ENCODE measurements at places on chromosomes 7 and 10. TPM values are rescaled to one million over a fixed set of nuclear protein-coding genes. Genes with fewer than 3 reads are reported as not detected.

Gene FAS
- 14.9 TPM for total RNA-seq

Gene LRRC72
- total RNA-seq = not detected

Gene METTL27
- total RNA-seq = not detected

Gene SPDYE16
- total RNA-seq = not detected

Gene AKR1C2
- 133 TPM for total RNA-seq

Gene GNAT3
- total RNA-seq = not detected

Gene CCAR1
- 60.1 TPM for total RNA-seq

Gene NKX1-2
- 0.75 TPM for total RNA-seq

Gene C7orf33
- not detected for total RNA-seq

Gene SLC26A3
- not detected for total RNA-seq

Gene CFAP43
- total RNA-seq = not detected

Gene HERC4
- total RNA-seq = 47.5 TPM

Gene MINDY4
- total RNA-seq = 2.7 TPM

Gene PLXNA4
- total RNA-seq = 0.49 TPM

Gene OR9A2
- total RNA-seq = not detected

Gene CLRN3
- not detected for total RNA-seq

Gene MMS19
- 57.7 TPM for total RNA-seq

Gene NPSR1
- not detected for total RNA-seq

Gene DKK1
- total RNA-seq = 0.19 TPM

Gene SYT15B
- total RNA-seq = 4.9 TPM

Gene TEX47
- not detected for total RNA-seq

Gene LAMB4
- total RNA-seq = 2.3 TPM

Gene UBE2D1
- 12.2 TPM for total RNA-seq

Gene CTTNBP2
- 21.2 TPM for total RNA-seq

Gene TFEC
- total RNA-seq = 1.6 TPM

Gene ASZ1
- total RNA-seq = not detected

Gene FAM25A
- 96.0 TPM for total RNA-seq

Gene ELAPOR2
- 4.5 TPM for total RNA-seq

Gene RPP38
- total RNA-seq = 12.6 TPM

Gene C10orf90
- total RNA-seq = not detected

Gene ELFN1
- total RNA-seq = 0.40 TPM

Gene MBL2
- not detected for total RNA-seq

Gene TMEM72
- total RNA-seq = not detected

Gene CPA4
- total RNA-seq = 7.8 TPM

Gene CFTR
- 0.99 TPM for total RNA-seq

Gene SLIT1
- total RNA-seq = not detected

Gene PNLIPRP3
- total RNA-seq = 1.9 TPM

Gene NAT16
- total RNA-seq = not detected

Gene URGCP
- 18.3 TPM for total RNA-seq

Gene PNLIPRP1
- not detected for total RNA-seq

Gene CALHM3
- total RNA-seq = not detected

Gene MLXIPL
- total RNA-seq = 13.5 TPM

Gene MYH16
- total RNA-seq = not detected

Gene ADRB1
- 0.27 TPM for total RNA-seq

Gene CALU
- 23.5 TPM for total RNA-seq

Gene ANKRD1
- not detected for total RNA-seq

Gene MKLN1
- total RNA-seq = 24.8 TPM

Gene TMEM270
- not detected for total RNA-seq

Gene SPAM1
- not detected for total RNA-seq

Gene HOXA11
- total RNA-seq = not detected

Gene SEMA3E
- total RNA-seq = 1.9 TPM

Gene FOXP2
- 22.1 TPM for total RNA-seq

Gene ZNF488
- total RNA-seq = 0.57 TPM

Gene AKR1E2
- total RNA-seq = 2.8 TPM

Gene TBC1D12
- total RNA-seq = 5.5 TPM

Gene PPIF
- total RNA-seq = 141 TPM

Gene LIPK
- 3.3 TPM for total RNA-seq

Gene KCTD7
- total RNA-seq = 3.7 TPM
